CD4-positive, alpha-beta T cell treated with Interleukin-4 for 4 hours (primary cell): ENCODE measurements at places on chromosomes 13 and 19.

GRCh38 chr13:43003010-43003409 is 11.0 kb upstream of the EPSTI1 start:
- no peak for DNase-seq

DNA sequence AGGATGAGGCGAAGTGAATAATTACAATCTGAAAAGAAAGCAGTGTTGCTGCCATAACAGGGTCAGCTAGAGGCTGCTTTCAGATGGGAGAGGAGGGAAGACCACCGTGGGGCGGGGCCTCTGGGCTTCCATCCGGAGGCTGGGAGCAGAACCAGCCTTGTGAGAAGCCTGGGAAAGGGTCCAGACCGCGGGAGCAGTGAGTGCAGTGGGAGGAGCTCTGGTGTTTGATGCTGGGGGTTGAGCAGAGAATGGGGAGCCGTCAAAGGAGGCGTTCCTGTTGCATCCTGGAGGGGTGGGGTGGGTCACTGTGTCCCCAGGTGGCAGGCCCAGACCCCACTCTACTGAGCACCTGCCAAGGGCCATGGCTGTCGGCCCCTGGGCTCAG is 18.1 kb downstream of the NKPD1 start:
- DNase-seq = no peak

GRCh38 chr13:106197496-106197895 is 338.0 kb downstream of the EFNB2 start:
- no peak for DNase-seq

DNA sequence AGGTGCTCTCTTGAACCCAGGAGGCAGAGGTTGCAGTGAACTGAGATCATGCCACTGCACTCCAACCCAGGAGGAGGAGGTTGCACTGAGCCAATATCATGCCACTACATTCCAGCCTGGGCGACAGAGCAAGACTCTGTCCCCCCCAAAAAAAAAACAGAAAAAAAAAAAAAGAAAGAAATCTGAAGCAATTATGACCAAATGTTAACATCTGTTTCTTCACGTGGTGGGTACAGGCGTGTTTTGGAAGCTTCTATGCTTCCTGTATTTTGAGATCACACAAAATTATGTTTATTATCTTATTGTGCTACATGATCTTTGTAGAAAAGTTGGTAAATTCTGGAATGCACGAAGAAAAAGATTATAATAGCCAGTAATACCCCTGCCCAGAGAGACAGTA is 2.7 kb upstream of the ACP5 start:
- DNase-seq = no peak

GRCh38 chr13:113774177-113775107 is 15.4 kb downstream of the TMEM255B start:
- no peak for DNase-seq

DNA sequence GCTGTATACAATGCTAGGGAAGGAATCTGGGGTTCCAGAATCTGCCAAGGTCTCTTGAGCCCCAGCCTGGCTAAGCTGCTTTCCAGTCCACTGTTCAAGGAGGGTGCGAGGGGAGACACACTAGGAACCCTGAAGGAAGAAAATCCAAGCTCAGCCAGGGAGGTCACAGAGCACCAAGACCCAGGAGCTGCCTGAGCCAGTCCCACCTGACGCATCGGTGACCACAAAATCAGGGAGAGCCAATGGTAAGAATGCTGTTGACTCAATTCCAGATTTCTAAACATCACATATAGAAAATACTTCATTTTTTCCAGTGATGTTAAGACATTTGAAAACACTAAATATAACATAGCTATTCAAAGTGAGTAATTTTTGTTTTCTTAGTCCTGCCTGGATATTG is 50.1 kb downstream of the CEP89 start:
- no peak for DNase-seq
